NCI-H2029 (cell line): ENCODE measurements at places on chromosomes 5 and 9.

DNA sequence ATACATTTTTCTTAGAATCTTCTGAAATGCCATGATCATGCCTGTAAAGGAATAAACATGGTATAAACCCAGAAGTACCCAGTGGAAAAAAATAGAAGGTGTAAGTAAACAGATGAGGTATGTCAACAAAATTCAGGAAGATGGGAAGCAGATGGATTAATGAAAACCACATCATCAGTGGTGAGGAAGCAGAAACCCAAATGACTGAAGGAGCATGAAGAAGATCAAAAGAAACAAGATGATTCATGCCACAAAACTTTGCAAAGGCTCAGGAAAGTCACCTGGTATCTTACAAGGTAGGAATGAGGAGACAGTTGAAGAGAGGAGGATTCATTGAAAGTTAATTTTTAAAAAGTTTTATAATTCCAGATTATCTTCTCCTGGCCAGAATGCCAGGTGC lies 132.8 kb upstream of the PAPPA start:
- DNase-seq, result no peak

DNA sequence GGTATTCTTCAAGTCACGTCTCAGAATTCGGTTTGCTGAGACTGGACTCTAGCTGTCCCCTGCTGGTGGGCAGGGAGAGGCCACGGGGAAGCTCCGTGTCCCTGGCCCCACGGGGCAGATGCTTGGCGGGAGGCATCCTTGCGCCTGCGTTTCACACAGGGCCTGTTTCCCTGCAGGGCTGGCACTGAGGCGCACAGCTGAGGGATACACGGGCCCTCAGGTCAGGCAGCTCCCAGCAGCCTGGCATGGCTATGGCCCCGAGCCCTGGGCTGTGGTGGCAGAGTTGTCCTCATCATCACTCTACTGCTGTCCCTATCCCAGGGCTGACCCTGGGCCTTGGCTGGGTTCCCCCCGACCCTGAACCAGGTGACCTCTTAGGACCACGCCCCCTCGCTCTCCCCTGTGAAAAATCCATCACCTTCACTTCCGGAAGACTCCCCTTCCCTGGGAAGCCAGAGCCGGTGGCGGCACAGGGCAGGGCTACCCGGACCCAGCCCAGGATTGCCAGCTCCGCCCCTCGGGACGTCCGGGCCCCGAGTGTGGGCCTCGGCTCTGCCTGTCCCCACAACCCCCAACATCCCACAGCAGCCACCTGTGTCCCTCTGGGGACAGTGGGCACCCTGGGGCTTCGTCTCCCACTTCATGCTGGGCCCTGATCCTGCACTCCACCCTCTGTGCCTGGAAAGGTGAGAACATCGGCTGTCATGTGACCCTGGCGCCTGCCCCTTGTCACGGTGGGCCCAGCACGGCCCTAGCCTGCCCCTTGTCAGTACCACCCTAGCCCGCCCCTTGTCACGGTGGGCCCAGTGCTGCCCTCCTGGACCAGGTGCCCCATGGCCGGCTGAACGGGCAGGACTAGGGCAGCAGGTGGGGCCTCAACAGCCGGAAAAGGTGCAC lies 5.0 kb downstream of the DPP7 start:
- DNase-seq, result no peak

DNA sequence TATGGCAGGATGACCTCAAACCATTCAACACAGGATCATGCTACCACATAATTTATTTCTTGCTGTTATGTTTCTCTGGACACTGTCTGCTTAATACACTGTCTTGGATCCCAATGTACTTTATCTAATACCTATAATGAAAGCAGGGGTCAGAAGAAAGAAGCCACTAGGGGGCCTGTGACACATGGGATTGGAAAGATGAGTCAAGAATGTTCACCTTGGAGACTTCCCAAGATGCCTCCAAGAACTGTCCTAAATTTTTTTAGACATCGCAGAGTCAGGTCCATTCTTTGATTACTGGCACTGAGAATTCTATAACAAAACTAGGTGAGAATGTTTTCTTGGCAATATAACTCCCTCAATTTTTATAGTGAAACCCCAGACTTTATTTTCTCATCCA lies 305.8 kb upstream of the SMARCA2 start:
- no peak for DNase-seq

- no peak for DNase-seq
Measured at GRCh38 chr5:52740007-52740406, 47.7 kb upstream of the ITGA1 start.

DNA sequence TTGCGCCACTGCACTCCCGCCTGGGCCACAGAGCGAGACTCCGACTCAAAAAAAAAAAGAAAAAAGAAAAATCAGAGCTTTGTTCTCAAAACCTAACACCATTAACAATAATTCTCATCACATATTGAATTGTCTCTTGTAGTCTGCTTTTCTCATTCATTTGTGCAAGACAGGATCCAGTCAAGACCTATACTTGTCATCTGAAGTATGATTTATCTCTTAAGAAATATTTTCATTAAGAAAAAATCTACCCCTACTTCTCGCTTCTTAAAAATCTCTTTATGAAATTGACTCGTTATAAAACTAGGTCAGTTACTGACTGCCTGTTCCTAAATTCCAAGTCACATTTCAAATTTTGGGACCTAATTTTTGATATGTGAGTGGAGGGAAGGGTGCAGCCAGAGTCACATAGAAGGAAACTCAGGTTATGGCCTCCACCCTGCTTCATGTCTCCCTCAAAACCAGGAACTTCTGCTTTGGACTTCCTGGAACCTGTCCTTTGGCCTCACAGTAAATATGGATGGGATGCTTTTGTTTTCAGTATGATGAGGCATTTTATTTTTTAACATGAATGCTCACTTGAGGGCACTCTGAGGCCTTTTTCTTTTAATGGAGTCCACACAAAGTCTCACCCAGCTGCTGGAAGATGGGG lies 18.9 kb downstream of the ZNF169 start:
- no peak for DNase-seq

- no peak for DNase-seq
Measured at GRCh38 chr9:135336722-135337527, 142.7 kb upstream of the PPP1R26 start.

GRCh38 chr5:131671994-131672655 lies 37.1 kb upstream of the RAPGEF6 start:
- no peak for DNase-seq

DNA sequence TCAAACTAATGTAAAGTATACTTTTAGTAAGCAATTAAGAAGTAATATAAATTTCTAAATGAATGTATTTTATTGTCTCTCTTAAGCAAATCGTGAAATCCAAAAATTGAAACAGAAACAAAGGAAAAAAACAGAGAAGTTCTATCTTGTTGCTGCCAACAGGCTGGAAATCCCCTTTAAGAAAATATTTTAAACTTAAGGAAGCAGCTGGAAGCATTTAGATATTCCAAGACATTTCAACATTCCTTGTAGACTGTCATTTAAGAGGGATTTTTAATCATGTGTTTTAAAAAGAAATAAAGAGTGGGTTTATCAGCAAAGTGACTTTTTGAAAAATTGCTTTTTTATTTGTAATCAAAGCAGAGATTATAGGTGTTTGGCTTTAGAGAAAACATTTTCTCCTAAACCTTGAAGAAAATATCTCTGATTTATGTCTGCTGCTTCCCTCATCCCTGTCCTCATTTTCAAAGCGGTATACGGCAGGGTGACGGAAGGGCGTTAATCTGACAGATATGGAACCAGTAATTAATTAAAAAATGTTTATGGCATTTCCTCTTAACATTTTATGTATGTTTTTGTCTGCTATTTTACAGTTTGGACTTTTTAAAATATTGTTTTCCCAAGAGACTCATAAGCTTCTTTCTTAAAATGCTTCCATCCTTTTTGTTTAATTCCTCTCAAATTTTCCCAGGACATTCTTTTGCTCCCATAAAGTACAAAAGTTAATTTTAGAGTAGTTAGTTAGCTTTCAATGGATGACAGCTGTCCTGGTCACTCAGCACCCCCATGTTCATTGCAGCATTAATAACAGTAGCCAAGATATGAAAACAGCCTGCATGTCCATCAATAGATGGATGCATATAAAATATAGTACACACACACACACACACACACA lies 245.6 kb downstream of the LURAP1L start:
- no peak for DNase-seq

GRCh38 chr9:71936066-71936465 lies 24.6 kb downstream of the C9orf85 start:
- no peak for DNase-seq

DNA sequence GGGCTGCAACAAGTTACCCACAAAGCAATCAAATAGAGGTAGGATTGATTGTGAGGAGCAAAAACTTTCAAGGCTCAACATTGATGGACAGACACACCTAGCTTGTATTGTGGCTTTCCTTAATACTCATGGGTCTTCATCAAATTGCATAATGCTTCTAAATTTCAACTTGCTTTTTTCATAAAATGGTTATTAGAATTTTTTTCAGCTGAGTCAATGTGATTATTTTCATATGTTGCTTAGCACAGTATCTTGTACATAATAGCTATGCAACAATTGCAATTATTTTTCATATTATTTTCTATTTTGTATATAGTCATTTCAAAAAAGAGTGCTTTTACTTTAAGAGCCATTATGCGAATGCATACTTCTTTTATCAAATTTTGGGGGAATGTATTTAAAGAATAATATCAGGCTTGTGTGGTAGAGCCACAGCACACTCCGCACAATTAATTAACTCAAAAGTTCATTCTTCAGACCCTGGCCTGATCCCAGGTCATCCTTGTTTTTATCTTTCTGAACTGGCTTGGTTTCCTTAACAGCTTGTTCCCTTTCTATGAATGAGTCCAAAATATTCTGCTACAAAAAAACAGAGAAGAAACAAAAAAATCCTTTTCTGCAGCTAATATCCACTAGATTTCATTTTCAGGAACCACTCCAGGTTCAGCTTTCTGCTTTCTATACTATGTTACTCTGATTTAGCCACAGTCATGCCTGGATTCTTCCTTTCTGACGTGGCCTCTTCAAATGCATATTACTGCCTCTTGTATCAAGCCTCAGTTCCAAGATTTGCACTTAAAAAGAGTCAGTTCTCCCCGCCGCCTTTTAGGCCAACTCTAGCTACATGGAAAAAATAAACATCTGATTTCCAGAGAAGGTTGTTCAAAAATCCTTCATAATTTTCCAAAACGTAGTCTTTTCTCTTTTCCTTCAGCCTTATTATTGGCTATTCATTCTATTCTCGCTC lies 45.3 kb upstream of the CDH9 start:
- no peak for DNase-seq

DNA sequence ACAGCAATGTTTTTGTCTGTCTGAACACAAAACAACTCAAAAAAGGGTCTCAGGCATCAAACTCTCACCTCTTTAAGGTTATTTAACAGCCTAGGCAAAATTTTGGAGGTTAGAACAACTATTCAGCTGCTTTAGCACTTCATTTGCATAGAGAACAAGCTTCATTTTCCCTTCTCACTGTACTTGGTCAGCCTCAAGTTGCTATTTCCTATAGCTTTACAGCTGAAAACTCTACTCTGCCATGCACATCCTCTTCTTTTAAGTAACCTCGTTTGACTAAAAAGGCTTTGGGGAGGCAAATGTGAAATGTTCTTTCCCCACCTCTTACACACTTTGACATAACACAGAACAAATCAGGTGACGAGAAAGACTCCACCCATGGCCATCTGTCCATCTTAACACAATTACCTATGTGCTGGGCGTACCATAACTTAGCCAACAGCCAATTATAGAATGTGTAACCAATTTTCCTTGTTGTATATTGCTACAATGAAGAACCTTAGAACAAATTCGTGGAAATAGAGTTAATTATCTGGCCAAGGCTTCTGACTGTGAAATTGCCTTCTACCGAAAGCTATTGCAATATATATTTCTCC lies 195.7 kb downstream of the DCP2 start:
- no peak for DNase-seq

GRCh38 chr5:73969195-73970036 lies 343.4 kb downstream of the ARHGEF28 start:
- no peak for DNase-seq

DNA sequence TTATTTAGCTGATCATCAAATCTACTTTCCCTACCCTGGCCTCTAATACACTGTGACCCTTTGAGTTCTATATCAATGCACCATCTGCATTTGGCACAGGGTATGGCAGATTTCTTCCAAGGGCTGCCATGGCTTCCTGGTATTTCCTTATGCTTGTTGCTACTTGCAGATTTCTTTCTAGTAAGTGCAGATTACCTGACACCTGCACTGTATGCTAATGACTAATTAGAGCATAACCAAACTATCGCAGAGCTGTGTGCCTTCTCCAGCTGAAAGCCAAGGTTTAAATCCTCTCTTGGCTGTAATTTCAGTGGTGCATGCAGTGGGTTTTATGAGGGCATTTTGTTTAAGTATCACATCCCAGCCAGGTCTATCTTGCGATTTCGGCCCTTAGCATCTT lies 293.7 kb downstream of the KIF4B start:
- no peak for DNase-seq

GRCh38 chr9:24416136-24416535 lies 129.6 kb downstream of the IZUMO3 start:
- no peak for DNase-seq

DNA sequence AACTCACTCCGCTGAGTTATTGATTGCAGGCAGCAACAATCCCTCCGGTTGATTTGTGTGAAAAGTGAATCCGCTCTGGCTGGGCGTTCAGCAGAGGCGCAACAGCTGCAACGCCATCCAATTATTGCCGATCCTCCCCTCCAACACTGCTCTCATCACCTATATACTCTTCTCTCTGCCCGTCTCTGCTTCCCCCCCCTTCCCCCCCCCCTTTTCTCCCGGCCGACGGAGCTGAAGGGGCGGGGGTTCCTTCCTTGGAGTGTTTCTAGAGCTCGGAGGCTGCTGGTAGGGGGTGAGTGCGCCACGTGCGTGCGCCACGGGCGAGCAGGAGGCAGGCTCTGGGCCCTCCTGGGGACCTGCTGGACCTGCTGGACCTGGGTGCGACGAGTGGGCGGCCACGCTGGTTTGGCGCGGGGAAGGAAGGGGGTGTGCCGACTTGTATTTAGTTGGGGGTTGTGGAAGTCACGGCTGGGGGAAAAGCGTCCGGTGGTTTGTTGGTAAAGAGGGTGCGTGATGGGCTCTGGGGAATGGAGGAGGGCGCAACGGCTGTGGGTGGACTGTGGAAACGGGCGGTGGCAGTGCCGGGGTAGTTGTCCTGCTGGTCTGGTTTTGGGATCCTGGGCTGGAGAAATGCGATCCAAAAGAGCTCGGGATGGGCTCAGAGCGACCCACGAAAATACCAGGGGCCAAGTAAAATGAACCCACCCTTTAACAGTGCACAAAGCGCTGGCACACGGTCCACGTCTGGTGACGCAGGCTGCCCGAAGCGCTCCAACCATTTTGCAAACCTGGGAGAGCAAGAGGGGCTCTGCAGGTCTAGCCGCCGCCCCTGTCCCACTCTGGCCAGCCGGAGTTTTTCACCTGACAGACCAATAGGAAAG lies 6.4 kb upstream of the MEF2C start:
- DNase-seq, result no peak
